ENCODE measurements at places on chromosomes 3 and 15.

DNA sequence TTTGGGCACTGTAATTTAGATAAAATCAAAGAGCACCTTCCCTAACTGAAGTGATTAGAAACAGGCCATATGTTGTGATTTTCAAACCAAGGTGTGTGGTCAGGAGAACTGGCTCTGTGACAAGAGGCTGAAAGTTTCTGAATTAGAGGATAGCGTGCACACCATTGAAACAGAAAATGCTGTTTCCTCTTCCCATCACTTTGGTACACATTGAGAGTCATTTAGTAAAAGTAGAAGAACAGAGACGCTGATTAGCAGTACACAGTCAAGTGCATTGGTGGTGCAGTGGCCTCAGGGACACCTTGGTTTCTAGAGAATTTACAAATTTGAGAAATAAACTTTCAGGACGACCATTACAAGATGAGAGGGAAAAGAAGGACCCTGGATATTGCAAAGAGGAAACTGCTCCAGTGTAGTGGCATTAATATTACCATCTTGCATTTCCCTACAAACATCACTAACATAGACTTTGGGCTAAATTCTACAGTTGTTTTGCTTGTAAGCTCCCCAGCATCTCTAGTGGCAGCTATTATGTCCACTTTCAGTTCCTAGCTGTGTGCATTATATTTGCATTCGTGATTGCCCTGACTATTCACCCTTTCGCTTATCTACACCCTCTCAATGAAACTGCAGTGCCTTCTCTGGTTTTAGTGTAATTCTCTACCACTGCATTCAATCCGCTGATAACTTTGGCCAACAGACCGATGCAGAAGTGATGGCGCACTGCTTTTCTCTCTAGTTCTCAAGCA, 728.1 kb upstream of the GRM7 start:
- DNase-seq: no peak

DNA sequence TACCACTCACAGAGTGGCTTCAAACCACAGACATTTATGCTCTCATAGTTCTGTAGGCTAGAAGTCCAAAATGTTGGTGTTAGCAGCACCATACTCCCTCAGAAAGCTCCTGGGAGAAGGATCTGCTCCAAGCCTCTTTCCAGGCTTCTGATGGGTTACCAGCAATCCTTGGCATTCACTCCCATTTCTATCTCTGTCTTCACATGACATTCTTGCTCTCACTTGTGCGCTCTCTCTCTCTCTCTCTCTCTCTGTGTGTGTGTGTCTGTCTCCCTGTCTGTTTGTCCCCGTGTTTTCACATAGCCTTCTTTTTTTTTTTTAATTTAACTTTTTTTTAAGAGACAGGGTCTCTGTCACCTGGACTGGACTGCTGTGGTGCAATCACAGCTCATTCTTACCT, 26.3 kb downstream of the CDAN1 start:
- DNase-seq: no peak

DNA sequence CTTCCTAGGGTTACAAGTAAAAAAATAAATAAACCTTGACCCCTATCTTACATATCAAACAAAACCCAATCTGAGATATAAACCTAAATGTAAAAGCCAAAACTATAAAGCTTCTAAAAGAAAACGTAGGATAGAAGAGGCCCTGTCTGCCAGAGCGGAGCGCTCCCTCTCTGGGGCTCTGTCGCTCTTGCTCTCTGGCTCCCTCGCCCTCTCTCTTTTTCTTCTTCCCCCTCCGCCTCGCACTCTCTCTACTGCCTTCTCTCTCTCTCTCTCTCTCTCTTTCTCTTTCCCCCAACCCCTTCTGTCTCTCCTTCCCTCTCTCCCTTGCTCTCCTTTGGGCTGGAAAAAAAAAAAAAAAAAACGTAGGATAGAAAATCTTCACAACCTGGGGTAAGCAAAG, 21.6 kb downstream of the RYK start:
- no peak for DNase-seq

- no peak for DNase-seq
Observed at GRCh38 chr3:178671377-178671776, 135.1 kb downstream of the KCNMB2 start.

- DNase-seq: no peak
Observed at GRCh38 chr3:197496746-197497125, 59.0 kb downstream of the BDH1 start.

DNA sequence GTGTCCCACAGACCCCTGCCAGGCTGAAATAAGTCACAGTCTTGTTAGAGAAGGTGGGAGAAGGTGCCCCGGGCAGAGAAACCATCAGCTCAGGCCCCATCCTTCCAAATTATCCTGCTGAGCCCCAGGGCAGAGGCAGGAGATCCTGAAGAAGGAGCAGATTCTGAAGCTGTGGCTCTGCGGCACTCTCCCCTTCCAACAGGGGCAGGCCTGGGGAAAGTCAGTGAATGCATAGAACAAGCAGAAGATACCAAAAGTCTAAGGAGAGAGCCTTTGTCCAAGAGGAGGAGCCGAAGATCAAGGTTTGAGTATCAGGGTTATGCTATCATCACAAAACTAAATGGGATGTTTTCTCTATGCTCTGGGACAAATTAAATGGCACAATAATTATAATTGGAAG, 249.3 kb downstream of the XXYLT1 start:
- DNase-seq: no peak

DNA sequence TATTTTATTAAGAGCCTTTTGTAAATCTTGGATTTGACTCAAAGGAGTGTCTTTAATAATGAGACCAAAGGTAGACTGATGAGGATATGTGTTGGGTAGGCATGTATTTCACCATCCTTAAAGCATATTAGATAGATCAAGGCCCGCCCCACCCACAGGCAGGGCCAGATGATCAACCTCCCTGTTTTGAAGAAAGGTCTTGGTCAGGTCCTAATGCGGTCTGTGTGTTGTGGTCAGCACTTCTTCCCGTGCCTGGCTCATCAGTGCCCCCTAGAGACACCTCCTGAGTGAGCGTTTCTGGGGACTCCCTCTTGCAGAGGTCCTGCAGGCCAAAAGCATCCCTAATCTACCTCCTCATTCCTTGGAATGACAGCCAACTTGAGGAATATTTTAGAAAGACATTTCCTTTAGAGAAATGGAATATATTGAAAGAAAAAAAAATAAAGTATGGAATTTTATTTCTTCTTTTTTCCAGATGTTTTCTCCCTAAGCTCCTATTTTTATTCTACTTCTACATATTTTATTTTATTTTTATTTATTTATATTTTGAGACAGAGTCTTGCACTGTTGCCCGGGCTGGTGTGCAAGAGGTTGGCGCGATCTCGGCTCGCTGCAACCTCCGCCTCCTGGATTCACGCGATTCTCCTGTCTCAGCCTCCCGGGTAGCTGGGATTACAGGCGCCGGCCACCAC, 6.0 kb downstream of the TM4SF4 start:
- DNase-seq: peak; percentile 97

- DNase-seq: no peak
Observed at GRCh38 chr15:86762874-86763273, 683.2 kb downstream of the AGBL1 start.

DNA sequence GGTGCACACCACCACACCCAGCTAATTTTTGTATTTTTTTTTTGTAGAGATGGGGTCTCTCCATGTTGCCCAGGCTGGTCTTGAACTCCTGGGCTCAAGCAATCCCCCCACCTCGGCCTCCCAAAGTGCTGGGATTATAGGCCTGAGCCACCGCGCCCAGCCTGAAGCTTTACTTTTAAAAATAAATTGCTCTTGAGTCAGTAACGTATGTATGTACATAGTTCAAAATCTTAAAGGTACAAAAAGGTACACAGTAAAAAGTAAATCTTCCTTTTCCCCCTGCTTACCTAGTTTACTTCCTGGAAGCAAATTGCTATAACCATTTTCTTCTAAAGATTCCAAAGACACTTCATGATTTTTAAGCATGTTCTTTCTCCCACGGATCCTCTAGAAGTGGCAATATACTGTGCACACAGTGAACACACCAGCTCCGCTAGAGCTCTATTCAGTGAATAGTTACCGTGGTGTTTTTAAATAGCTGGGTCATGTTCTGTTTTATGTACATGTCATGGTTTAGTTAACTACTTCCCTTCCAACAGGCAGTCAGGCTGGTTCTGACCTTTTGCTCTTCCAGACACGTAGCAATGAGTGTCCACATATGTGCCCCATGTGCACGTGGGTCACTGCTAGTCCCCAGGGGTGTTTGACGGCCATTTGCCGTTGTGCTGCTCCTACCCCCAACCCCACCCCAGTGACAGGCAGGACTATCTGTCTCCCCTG, 82.1 kb downstream of the EEFSEC start:
- no peak for DNase-seq

DNA sequence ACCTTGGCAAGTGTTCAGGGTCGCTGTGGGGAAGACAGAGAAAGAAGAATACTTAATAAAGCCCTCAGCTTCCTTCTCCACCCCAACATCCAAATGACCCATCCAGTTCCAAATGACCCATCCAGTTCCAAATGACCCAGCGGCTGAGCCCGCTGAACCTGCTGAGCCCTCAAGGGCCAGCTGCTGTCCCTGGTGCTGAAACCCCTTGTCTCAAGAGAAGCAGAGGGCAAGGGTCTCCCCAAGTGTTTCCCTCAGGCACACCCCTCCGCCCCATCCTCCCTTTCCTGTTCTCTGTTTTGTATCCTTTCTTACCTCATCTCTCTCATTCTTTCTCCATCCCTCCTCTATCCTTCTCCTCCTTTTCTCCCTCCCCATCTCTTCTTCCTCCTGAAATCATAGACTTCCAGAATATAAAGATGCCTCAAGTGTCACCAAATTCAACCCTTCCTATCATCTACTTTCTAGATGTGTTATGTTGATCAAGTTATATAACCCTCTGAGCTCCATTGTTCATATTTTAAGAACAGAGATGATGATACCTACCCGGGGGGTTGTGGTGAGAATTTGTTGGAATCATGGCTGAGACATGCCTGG, 29.0 kb downstream of the CCDC33 start:
- peak; percentile 38 for DNase-seq

- no peak for DNase-seq
Observed at GRCh38 chr15:98286831-98287230, 326.3 kb downstream of the ARRDC4 start.

- peak; percentile 68 for DNase-seq
Observed at GRCh38 chr3:106030627-106030963, 161.8 kb upstream of the CBLB start.

Measured in choroid plexus epithelial cell (primary cell).